Activated T-cell treated with anti-CD3 and anti-CD28 coated beads for 24 hours (primary cell): ENCODE measurements at places on chromosomes 5 and 9.

- no peak for DNase-seq
These were observed 107.3 kb upstream of the IER5L start for GRCh38 chr9:129285382-129285781.

DNA sequence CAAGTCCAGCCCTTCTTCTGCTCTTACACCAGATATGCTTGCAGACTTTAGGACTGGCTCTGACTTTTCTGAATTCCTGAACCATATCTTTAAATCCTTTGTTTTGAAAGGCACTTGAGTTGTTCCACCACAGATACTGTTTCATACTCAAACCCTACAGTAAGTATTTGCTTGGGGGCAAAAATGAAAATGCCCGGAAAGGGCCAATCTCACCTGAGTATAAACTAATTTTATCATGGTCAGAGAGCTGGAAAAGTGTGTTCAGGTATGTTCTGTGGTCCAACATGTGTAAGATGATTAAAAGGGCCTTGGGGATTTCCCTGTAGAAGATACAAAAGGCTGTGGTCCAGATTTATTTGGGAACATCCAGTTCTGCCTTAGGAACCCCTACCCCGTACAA, 225.2 kb downstream of the MAN2A1 start:
- no peak for DNase-seq

DNA sequence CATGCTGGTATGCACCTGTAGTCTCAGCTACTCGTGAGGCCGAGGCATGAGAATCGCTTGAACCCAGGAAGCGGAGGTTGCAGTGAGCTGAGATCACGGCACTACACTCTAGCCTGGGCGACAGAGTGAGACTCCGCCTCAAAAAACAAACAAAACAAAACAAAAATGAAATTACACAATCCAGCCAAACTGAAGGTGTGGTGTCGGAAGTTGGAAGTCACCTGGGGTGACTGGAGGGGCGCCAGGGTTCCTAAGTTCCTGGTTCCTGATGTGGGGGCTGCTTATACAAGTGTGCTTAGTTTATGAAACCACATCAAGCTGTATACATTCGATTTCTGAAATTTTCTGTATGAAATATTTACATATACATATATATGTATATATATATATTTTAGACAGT, 3.7 kb upstream of the DOLPP1 start:
- no peak for DNase-seq

DNA sequence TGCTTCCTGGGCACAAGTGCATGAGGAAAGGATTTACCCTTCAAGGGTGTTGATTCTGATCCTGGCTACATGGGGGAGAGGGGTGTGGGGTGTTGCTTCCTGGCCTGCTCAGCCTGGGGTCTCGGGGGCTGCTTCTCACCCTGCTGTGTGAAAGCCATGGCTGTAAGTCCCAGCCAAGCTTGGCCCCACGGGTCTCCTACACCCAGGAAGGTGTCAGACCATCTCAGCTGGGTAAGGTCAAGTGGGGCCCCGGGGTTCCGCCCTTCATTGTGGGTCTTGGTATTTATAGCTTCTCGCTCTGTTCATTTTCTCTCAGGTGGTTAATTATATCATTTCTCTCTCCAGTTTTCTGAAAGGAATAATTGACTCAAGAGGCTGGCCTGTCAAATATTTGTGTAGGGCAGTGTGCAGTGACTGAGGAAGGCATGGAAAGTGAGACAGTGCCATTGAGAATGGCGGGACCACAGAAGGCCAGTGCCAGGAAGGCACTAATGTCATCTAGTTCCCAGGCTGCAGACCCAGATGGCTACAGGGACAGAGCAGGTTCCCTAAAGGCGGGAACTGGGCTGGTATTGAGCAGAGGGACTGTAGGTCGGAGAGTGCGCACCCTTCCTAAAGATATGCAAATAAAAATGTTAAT, 126.0 kb downstream of the FOXD1 start:
- DNase-seq, result no peak

- DNase-seq, result no peak
These were observed 6.3 kb downstream of the RAPGEF1 start for GRCh38 chr9:131733541-131734061.
